ENCODE measurements at places on chromosomes 7 and 10.

- no peak for DNase-seq
Measured at GRCh38 chr7:40780460-40780859, 645.7 kb downstream of the SUGCT start.

- no peak for DNase-seq
Measured at GRCh38 chr10:119656760-119657159, 5.6 kb downstream of the BAG3 start.

DNA sequence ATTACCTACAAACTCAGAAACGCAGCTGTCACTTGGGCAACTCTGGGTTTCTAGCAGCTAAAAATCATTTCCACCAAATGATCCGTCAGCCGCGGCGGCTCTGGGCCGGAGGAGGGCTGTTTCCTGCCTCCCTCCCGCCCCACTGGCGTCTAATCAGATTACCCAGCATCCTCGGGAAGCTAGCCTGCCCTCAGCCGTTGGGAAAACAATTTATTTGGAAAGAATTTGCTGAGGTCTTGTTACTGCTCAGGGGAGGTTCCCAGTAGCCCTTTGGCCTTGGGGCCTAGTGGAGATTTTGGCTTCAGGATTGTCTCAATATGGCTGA lies 65.0 kb upstream of the ADGRA1 start:
- DNase-seq: no peak

GRCh38 chr10:117762819-117763172 lies 220.2 kb downstream of the EMX2 start:
- no peak for DNase-seq

- no peak for DNase-seq
Measured at GRCh38 chr7:104089061-104089460, 99.6 kb upstream of the RELN start.

GRCh38 chr7:108384716-108385483 lies 71.3 kb downstream of the NRCAM start:
- no peak for DNase-seq

- no peak for DNase-seq
Measured at GRCh38 chr10:80585812-80586211, 48.1 kb downstream of the SH2D4B start.

GRCh38 chr7:74103219-74103772 lies 19.7 kb downstream of the LIMK1 start:
- no peak for DNase-seq

DNA sequence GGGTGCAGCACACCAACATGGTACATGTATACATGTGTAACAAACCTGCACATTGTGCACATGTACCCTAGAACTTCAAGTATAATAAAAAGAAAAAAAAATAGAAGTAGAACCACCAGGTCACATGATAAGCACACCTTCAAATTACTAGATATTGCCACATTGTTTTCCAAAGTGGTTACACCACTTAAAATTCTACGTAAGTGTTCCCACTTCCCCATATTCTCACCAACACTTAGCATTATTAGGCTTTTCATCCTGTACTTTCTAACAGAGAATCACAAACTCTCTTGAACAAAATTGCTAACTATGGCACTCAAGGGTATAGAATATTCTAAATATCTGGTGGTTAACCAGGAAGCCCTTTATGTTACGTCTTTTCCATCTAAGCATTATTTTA lies 22.6 kb downstream of the SH3PXD2A start:
- DNase-seq: no peak

GRCh38 chr10:24674892-24675632 lies 48.6 kb downstream of the ARHGAP21 start:
- DNase-seq: no peak

DNA sequence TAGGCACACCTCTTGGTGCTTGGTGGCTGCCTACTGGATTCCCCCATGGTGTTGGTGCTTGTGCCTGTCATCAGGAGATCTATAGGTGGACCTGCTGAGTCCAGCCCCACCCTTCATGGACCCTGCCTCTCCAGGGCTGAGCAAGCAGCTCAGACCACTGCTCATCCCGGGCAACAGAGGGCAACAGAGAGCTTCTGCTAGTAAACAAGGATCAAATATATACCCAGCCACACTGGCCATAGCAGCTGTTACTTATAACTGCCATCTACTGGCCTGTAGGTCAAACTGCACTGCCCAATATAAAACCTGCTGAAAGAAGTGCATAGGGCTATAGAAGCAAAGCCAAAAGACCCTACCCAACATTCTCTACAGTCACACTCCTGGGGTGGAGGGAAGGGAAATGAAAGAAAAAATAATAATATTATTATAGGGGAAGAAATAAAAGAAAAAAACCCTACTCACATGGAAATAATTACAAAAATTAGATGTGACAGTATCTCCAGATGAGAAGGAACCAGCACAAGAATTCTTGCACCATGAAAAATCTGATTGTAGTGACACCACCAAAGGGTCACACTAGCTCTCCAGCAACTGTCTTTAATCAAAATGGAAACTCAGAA lies 54.9 kb upstream of the ZNF800 start:
- DNase-seq: peak; percentile 27

GRCh38 chr10:73911553-73912004 lies 647 bp downstream of the PLAU start:
- DNase-seq: no peak
